Left ventricle myocardium inferior (tissue), 1 donor: ENCODE measurements at places on chromosomes 11 and 22. TPM values are rescaled to one million over a fixed set of nuclear protein-coding genes. Genes with fewer than 3 reads are reported as not detected.

DNA sequence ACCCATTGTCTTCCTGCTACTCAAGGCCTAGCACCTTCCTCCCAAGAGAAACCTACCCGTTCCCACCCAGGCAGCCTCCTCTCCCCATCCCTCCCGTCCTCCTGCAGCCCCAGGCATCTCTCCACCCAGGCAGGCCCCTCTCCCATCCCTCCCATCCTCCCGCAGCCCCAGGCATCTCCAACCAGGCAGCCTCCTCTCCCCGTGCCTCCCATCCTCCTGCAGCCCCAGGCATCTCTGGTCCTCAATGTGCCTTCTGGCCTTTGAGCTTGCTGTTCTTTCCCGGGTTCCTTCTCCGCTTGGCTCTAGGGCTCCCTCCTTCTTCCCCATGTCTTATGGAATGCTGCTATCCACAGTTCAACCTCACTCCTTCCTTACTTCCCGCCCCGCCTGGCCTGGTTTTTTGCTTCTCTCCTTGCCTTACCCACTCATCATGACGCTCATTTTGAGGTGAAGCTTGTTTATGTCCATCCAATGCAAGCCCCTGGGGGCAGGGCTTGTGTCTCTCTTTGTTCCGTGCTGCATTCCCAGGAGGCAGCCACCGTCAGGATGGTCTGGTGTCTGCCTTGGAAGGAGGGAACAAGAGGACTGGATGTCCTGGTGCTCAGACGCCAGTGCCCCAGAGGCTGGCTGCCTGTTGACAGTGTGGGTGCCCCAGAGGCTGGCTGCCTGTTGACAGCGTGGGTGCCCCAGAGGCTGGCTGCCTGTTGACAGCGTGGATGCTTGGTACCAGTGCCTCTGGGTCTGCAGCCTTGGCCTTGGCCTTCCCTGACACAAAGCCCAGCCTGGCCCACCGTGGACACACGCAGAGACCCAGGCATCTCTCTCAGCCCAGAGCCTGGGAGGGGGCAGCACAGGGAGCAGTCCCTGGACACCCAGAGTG, 815.7 kb downstream of the BRD1 start:
- DNase-seq, result no peak

- no peak for DNase-seq
Measured at GRCh38 chr11:73203322-73203721, 14.8 kb upstream of the P2RY2 start.

DNA sequence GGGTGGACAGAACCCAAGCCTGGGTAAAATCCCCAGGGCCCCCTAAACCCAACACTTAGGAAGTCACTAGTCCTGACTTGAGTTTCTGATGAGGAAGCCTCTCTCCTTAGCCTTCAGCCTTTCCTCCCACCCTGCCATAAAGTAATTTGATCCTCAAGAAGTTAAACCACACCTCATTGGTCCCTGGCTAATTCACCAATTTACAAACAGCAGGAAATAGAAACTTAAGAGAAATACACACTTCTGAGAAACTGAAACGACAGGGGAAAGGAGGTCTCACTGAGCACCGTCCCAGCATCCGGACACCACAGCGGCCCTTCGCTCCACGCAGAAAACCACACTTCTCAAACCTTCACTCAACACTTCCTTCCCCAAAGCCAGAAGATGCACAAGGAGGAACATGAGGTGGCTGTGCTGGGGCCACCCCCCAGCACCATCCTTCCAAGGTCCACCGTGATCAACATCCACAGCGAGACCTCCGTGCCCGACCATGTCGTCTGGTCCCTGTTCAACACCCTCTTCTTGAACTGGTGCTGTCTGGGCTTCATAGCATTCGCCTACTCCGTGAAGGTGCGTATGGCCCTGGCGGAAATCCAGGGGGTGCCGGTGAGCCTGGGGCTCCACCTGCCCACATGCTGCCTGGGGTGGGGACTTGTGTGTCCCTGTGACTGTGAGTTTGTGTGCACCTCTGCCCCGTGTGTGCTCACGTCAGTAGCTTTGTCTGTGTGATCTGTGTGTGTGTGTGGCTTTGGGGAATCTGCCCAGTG, at the start of gene IFITM1:
Gene IFITM1, plus strand, starts transcription at position 254 of the 767 bp plus-strand sequence. Its CDS starts 131 bp downstream, at position 385.
- DNase-seq, result no peak

GRCh38 chr11:120391292-120391691, 55.1 kb downstream of the ARHGEF12 start:
- DNase-seq, result no peak

- DNase-seq, result no peak
Measured at GRCh38 chr11:76337923-76338322, 43.0 kb downstream of the THAP12 start.

GRCh38 chr11:114606003-114606801, 10.6 kb upstream of the NXPE4 start:
- DNase-seq, result no peak

DNA sequence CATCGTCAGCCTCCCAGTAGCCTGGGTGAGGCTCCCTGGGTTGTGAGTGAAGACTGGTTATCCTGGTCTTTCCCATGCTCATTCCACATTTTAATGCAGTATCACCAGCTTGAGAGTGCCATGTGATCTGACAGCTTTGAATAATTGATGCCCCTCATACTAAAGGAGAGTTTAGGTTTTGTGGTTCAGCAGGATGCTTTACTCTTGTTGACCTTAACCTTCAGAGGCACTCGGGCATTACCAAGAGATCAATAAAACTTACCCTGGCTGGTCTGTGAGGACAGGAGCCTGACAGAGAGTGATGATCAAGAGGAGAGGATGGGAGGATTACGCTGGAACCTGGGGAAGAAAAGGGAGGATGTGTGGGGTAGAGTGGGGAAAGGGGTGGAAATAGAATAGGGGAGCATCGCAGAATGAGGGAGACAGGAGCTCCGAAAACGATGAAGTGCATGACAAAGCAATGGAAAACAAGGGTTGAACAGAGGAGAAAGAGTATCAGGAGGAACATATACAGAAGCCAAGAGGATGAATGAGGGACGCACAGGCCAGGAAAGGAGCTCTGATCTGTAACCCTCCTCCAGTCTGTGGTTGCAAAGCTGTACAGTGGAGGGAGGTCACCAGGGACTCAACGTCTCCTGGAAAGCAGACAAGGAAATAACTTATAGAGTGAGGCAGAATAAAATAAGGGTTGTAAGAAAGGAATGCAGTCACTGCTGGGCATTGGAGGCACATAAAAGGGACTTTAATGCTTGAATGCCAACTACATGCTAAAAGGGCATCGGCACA, 594.5 kb downstream of the NTM start:
- no peak for DNase-seq

DNA sequence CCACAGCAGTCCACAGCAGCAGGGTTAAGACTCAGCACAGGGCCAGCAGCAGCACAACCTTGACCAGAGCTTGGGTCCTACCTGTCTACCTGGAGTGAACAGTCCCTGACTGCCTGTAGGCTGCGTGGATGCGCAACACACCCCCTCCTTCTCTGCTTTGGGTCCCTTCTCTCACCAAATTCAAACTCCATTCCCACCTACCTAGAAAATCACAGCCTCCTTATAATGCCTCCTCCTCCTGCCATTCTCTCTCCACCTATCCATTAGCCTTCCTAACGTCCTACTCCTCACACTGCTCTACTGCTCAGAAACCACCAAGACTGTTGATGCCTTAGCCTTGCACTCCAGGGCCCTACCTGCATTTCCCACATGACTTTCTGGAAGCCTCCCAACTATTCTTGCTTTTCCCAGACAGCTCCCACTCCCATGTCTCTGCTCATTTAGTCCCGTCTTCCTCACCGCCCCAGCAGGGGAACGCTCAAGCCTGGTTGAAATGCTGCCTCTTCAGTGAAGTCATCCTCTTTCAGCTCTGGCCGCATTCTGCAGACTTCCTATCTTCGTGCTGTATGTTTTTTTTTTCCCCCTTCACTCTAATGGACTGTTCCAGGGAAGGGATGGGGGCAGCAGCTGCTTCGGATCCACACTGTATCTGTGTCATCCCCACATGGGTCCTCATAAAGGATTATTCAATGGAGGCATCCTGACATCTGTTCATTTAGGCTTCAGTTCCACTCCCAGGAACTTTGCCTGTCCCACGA, 3.3 kb downstream of the IL18BP start:
- no peak for DNase-seq

DNA sequence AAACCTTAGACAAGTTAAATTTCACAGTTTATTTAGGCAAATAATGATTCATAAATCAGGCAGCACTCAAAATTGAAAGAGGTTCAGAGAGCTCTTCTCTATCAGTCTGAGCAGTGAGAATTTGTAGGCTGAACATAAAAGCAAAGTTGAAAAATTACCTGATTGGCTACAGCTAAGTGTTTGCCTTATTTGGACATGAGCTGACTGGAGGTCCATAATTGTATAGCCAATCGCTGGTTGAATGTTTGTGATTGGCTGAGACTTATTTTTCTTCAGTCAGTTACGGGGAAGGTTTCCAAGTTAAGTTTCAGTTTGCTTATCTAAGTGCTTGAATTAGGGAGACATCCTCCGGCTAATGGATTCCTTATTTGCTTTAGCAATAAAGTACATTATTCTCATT, 527.5 kb downstream of the CNTN5 start:
- no peak for DNase-seq

- DNase-seq, result no peak
Measured at GRCh38 chr11:68314203-68315170, 2.1 kb downstream of the LRP5 start.

GRCh38 chr11:10348650-10349280, 43.9 kb downstream of the ADM start:
- DNase-seq, result no peak

- DNase-seq, result no peak
Measured at GRCh38 chr11:85431319-85431718, 195.8 kb downstream of the DLG2 start.

- peak; percentile 43 for DNase-seq
Measured at GRCh38 chr11:117179048-117179999, 781 bp downstream of the SIDT2 start.

GRCh38 chr11:9396752-9397151, 12.3 kb downstream of the IPO7 start:
- DNase-seq, result no peak

- DNase-seq, result no peak
Measured at GRCh38 chr11:82398300-82398815, 335.3 kb downstream of the FAM181B start.

The OR8D1 gene
- total RNA-seq, result not detected

The KRTAP5-2 gene
- total RNA-seq, result not detected

The C11orf86 gene
- not detected for total RNA-seq

The POU2AF3 gene
- total RNA-seq, result 0.38 TPM

The KRTAP5-8 gene
- not detected for total RNA-seq

The MS4A5 gene
- not detected for total RNA-seq

The YPEL4 gene
- total RNA-seq, result 0.55 TPM

The HBB gene
- 100 TPM for total RNA-seq

The ADORA2A gene
- total RNA-seq, result 3.6 TPM

The TMPRSS4 gene
- 0.30 TPM for total RNA-seq

The OR52H1 gene
- total RNA-seq, result not detected

The SLC22A9 gene
- not detected for total RNA-seq
